AG09309 (cell line): ENCODE measurements at places on chromosomes 4 and X.

DNA sequence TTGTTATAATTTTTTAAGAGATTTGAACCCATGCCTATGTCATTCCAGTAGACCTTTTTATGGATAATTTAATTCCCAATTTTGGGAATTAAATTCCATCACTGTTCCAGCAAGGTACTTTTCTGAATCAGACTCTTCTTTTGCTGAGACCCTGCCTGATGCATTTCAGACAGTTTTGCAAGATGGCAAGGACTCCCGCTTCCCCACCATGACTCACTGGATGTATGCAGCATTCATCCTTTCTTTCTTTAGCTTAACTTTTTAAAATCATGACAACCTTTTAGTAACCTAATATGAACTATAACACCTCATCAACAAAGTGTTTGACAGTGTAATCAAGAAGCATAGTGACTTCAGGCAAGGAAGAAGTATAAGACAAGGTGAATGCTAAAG lies 178.1 kb upstream of the LEF1 start:
- DNase-seq, result no peak

DNA sequence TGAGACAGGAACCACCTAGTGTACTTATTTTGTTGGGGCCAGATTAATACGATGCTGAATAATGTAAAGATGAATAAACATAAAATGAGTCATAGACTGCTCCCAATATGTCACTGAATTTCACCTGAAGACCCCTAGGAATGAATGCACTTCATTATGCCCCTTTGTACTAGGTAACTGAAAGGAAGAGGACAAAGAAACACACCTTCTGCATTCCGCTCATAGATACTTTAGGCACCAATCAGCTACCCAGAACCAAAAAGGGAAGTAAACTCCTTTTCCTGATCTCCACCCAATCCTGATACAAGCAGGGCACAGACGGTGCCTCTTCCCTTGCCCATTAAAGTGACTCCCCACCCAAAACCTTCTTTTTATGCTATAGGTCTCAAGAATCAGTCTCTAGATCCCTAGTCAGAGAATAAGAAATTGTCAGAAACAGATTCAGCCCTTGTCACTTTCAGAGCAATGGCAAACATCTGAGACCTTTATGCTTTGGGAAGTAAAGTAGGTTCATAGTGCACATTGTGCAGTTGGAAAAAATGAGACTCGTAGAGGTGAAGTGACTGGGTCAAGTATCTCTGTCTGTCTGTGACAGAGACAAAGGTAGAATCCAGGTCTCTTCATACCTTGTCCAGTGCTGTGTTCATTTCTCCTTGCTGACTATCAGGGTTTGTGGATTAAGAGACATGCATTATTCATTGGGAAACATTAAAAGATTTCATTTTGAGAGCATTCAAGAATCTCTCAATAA lies 2.3 kb downstream of the GPR174 start:
- no peak for DNase-seq

GRCh38 chrX:152637649-152638442 lies at the start of gene GABRQ:
Gene GABRQ, plus strand, starts transcription at chrX:152637895. Its CDS starts 308 bp downstream, at chrX:152638203.
- no peak for DNase-seq

DNA sequence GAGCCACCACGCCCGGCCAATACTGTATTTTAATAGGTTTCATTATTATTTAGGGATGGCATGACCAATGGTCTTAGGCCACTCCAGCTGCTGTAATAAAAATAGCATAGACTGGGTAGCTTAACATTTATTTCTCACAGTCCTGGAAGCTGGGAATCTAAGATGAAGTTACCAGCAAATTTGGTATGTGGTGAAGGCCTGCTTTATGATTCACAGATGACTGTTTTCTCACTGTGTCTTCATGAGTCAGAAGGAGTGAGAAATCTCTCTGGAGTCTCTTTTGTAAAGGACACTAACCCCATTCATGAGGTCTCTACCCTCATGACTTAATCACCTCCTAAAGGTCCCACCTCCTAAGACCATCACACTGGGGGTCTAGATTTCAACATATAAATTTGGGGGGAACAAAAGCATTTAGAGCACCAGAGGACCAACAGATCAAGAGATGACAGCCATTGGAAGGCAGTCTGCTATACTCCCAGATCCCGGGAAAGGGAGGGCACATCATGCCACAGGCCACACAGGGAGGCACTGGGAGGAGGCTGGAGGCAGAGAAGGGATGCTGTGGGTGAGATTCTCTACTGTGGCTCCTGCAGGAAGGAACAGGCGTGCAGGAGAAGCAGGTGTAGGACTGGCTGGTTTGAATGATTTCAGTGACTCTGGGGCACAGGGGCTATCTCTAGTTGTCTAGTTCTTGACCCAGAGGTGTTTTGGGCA lies 335.8 kb upstream of the SFRP2 start:
- peak; percentile 93 for DNase-seq

- no peak for DNase-seq
Observed at GRCh38 chr4:57369446-57369845, 259.3 kb upstream of the IGFBP7 start.

DNA sequence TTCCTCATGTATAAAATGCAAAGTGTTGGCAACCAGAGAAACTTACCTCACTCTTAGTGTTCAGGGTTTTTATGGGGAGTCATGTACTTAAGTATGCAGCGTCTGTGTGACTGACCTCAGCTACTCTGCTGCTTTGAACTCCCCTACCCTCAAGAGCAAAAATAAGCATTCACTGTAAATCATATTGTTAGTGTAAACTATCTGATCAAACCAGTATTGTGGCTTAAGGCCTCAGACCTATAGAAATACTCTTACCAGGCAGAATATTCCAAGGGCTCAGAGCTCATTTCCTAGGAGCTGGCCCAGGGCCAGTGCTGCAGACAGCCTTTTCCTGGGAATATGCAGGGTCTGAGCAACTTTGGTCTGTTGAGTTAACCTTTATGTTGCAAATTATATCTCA lies 453.1 kb downstream of the CCSER1 start:
- DNase-seq, result no peak

DNA sequence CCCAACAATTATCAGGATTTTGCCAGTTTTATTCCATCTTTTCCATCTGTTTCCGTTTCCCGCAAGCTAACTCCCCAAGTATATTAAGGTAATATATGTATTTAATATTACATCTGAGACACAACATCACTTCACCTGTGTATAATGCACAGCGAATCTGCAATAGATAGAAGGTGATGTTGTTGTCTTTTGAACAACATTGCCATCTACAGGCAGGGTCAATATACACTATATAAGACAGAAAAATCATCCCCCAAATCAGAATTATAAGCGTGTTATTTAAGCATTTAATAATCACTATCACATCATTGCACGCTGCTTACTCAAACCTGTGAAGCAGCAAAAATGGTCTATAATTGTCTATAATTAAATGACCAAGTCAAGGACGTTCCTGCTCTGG lies 1115.5 kb downstream of the NLGN4X start:
- no peak for DNase-seq

DNA sequence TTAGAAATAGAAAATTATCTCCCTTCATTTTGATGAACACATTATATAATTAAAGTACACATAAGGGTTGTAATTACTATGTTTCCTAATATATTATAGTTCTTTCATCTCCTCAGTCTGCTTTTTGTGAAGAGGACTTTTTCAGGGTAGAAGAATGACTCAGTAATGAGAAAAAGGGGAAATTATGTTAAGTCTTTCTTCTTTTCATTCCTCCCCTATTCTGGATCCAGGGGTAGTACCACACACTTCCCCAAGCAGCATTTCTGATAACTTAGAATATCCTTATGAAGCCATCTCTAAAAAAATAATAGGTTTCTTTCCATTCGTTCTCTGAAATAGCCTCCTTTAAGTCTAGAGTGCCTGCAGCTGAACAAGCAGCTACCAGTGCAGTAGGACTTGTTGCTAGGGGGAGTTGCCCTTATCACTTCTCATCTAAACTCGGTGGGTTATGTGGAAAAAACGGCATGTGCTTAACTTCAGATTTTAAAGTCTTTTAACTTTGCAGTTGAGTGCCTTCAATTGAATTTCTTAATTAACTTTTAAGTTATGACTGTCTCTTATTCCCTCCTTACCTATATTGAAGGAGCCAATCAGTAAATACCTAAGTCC lies 184.8 kb downstream of the ARHGAP24 start:
- no peak for DNase-seq

DNA sequence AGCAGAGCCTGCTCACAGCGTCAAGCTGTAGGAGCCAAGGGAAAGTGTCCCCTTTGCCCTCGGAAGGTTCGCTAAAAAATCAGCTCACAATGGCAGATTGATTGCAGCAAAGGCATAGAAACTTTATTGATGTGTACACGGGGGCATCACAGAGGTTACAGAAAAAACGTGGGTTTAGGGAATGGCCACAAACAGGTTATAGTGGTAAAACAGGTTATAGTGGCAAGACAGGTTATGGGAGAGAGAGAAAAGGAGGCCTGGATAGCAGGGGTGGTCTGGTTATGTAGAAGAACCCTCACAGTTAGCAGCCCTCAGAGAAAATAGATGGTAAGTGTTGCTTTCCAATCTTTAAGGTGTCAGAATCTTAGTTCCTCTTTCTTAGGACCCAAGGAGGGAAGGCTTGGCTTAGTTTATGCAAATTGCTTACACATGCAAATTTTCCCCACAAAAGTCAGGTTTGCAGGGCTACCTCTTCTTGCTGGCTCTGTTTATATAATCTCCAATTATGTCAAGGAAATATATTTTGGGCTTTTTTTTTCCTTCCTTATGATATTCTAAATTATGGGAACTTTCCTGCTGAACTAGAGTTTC lies 113.7 kb downstream of the BMP15 start:
- DNase-seq, result no peak

GRCh38 chr4:85399270-85399669 lies 75.7 kb upstream of the ARHGAP24 start:
- DNase-seq, result no peak

- DNase-seq, result no peak
Observed at GRCh38 chr4:150962245-150962644, 52.8 kb downstream of the LRBA start.

DNA sequence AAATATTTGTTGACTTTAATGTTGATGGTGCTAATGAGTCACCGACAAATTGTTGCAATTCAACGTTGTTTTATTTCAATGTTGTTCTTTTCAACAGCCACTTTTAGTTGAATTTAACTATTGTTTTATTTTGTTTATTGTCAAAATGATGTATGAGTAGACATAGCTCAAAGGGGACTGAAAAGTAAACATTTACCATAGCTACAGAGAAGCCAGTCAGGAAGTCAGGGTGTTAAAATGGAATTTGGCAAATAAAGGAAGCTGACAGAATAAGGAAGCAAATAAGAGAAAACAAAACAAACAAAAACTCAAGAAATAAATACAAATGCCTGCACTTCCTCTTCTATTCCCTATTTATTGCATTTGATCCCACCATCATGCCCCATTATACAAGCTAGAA lies 648.4 kb upstream of the HTR2C start:
- no peak for DNase-seq

DNA sequence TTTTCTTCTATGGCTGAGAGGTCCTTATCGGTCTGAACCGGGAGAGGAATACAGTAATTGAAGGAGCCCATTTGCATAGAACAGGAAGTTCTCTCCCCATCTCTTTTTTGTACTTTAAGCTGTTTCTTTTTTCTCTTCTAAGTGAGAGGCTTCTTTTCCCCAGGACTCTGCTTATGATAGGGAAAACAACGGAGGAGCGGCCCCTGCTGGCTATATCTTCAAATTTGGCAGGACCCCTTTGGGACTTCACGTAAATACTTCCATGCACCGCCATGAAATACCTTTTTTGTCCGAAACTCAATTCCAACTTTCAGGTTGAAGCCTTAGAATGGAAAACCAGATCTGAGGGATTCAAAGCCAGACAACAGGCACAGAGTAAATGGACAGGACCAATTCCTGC lies 1153.0 kb upstream of the INTU start:
- DNase-seq, result no peak

DNA sequence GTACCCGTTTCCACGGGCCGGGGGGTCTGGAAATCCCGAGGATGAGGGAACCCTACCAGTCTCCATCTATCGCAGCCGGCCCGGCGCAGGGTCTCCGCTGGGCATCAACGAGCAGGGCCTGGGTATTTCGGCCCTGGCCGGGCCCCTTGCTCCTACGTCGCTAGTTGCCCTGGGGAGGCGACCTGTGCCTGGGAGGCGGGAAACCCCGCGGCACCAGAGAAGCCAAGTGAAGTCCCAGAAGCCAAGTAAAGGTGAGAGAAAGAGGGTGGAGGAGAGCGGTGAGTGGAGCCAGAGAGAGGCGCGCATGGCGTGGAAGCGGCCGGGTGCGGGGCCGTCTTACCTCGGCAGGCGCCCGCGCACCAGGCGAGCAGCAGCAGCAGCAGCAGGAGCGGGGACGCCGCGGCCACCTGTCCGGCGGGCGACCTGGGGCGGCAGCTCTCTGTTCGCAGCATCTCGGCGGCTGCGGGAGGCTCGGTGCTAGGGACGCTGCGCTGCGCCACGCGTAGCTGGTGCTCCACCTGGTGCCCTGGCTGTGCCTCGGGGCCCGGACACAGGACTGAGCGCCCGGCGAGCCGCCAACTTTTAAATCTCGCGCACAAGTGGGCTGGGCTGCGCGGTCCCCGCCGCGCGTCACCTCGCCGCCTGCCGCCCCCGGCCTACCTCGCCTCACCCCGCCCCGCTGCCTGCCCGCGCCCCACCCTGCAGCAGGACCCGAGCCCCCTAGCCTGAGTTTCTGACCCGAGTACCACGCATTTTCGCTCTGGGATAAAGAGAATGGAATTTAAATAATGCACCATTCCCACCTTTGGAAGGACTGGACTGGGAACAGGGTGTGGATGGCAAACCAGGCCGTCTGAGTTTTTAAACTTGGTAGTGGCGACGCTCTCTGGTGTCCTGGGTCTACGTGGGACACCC lies at the start of gene NMU:
TSS of gene NMU (minus strand) at position 558 of the 915 bp plus-strand sequence. CDS start at position 452, 106 bp downstream.
- DNase-seq, result no peak
